Neuronal stem cell (in vitro differentiated cells): ENCODE measurements at places on chromosomes 16 and 17.

- DNase-seq = no peak
These were observed 285.1 kb upstream of the CDH11 start for GRCh38 chr16:65406933-65407332.

GRCh38 chr17:64357191-64357981 lies 33.3 kb downstream of the PECAM1 start:
- DNase-seq = no peak

DNA sequence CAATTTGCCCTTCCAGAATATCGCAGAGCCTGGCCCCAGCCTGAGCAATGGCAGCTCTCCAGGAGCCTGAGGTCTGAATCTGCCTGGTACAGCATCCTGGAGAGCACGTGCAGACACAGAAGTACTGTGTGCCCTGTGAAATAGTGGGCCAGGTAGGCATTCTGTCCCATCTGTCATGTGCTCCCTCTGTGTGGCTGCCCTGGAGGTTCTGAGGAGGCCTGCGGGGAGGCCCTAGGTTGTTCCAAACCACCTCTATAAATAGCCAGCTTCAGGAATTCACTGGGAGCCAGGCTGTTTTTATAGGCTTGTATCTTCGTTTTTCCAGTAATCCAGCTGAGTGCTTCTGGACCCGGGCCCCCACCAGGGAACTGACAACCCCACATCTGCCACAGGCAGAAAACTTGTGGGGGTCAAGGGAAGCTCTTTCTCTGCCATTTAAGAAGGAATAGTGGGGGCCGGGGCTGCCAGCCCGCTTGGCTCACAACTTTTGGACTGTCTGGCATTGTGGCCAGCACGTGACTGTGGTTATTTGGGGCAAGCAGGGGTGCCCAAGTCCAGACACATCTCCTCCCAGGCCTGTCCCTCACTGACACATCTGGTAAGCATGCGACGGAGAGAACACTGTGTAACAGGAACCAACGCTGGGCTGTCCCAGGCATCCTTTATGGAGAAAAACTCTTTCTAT lies 356.3 kb upstream of the TNRC6C start:
- DNase-seq = no peak

GRCh38 chr17:7328840-7329373 lies at the start of gene NEURL4:
Gene NEURL4, minus strand, starts transcription at chr17:7329335. Its CDS starts 23 bp downstream, at chr17:7329312.
- no peak for DNase-seq

- DNase-seq = no peak
These were observed 4.2 kb downstream of the DPH1 start for GRCh38 chr17:2034157-2034556.

DNA sequence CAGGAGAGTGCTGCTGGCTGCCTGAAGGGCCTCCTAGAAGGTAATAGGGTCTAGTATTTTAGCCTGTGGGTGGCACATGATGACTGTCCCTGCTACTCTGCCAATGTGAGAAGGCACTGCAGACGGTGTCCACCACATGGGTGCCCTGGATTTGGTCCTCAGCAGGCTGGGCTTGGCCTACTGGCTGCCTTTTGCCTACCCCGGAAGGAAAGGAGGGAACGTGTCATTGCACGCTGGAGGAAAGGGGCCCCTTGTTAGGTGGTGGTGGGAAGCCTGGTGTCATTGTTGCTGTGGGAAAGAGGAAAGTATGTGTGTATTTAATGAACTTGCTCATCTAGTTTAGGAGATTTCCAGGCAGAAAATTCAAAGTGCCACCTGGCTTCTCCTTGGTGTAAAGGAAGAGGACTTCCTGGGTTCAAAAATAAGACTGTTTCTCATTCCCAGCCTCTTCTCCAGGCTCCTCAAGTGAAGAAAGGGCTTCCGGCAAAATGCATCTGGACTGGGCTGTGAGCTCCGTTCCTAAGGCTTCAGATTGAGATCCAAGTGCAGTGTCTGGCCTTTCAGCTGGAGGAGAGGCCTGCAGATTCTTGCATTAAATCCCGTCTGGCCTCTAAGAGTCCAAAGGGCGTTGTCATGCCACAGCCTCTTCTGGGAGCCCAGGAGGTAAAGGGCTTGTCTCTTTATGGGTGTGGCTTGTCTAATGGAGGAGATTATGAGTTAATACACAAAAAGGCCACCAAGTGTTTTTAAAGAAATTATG lies 55.1 kb downstream of the RPTOR start:
- DNase-seq = no peak

DNA sequence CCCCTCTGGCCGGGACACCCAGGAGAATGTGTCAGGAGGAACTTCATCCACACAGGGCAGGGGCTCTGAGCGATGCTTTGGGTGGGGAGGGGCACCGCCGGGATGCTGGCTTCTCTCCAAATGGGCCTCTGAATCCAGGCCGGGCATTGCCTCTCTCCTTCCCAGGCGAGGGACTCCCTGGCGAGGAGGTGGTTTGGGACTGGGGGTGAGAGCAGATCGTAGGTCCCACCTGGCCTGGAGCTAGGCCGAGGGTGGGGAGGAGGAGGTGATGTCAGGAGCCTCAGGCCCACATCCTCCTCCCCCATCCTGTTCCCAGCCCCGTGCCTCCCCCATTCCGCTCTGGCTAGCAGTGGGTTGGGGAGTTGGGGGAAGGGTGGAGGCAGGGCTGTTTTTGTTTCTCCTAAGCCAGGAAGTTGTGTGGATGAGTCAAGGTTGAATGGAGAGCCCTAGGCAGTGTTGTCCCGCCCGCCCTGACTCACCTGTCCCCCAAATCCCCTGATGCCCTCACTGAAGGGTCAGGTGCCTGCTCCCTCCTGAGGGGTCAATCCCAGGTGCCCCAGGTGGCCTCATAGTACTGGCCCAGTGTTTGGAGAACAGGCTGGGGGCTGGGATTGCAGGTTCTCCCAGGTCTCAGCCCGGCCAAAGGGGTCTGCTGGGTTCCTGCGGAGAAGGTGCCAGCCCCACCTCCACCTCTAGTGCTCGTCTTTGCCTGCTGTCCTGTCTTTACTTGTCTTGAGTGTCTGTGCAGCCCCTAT lies 2.8 kb downstream of the GRB7 start:
- DNase-seq = no peak

- no peak for DNase-seq
These were observed 12.8 kb downstream of the CYTH1 start for GRCh38 chr17:78769196-78769773.

GRCh38 chr17:607361-608147 lies 107.1 kb downstream of the VPS53 start:
- DNase-seq = no peak

DNA sequence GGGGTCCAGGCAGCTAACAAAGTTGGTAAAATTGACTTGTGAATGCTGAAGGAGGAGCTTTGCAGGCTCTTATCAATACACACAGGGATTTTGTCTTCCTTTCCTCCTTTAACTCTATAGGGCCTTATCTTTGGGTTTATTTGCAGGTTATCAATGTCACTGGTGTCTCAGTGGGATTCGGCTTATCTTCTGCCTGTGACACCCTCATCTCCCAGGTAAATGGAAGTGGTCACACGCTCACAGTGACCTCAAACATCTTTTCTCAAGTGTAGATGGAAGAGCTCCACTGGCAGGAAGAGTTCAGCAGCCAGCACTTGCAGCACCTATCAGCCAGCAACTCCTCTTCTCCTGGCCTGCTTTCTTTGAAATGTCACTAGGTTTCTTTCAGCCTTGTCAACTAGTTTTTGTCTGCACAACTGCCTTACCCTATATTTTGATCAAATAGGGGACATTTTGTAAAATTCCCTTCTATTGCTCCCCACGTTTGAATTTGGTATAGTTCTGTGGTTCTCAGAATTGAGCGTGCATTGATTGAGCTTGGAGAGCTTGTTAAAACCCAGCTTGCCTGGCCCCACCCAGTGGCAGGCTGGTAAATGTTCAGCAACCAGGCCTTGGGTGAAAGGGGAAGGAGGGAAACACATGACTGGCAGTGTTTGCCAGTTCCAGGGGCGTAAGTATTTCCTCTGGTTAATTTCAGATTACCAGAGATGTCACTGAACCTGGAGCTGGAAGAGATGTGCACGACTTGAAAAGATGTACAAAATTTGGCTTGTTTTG lies 12.8 kb downstream of the SLC47A1 start:
- no peak for DNase-seq

- DNase-seq = no peak
These were observed 21.1 kb downstream of the TANC2 start for GRCh38 chr17:62987136-62987535.

DNA sequence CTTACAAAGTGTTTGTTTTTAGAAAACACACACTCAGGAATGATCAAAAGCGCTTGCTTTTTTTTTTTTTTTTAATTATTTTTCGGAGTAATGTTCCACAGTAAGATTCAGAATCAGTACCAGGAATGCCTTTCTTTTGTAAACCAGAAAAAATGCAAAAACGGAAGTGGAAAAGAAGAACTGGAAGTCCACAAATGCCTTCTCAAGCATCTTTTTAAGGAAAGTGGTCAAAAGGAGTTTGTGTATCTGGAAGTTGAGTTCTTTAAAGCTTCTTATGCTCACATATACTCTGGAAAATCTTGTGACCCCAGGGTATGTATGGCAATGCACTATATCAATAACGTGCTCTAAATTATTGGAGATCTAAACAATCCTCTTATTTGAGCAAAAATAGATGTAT lies 126.0 kb downstream of the ABCA8 start:
- no peak for DNase-seq

- no peak for DNase-seq
These were observed 48.8 kb downstream of the AIPL1 start for GRCh38 chr17:6386041-6386630.

DNA sequence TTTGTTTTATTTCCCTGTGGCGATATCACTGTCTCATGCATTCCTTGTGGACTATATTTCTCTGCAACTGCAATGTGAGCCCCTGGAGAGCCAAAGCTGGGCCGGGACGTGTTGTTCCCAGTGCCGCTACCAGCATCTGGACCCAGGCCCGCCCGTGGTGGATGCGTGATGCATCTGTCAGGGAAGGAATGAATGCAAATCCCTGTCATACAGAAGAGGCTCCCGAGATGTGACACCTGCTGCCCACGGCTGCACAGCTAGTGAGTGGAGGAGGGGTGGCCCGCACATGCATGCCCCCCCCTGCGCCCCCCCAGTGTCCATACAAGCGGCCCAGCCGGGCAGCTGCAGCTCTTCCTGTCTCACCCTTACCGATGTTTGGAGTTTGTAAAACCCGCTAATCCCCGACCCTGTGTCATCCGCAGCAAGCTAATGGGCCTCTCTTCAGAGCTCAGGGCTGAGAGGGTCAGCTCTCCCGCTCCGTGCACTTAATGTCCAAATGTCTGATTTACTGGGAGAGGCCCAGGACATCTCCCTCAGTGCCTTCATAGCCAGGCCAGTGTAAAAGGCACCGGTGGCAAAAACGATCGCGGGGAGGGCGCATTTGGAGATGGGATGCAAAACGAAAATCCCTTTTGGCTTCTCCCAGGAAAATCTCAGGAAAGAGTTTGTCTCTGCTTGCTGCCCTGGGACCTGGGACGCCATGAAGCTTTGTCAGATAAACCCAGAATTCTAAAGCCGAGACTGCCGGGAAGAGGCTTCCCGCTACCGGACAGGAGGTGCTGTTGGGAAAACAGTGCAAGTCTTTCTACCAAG lies 91.8 kb downstream of the FOXL1 start:
- no peak for DNase-seq

DNA sequence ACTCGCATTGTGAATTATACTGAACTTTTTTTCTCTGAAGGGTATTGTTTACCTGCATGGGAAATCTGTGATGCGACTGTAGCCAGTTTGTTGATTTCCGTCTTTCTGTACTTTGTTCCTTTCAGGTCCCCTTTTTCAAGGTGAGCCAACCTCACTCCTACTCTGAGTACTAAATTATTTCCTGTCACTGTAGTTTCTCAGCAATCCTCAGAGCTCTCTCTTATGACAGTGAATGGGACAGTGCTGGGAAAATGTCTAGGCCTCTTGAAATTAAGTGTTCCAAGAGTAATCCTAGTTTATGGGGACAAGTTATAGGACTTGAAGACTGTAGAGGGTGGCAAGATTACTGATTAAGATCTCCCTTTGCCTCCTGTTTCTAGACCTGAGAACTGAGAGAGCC lies 167.6 kb downstream of the CNTNAP4 start:
- DNase-seq = no peak

GRCh38 chr17:69669441-69670178 lies 255.1 kb downstream of the MAP2K6 start:
- DNase-seq = no peak

- DNase-seq = no peak
These were observed 5.0 kb downstream of the NKD1 start for GRCh38 chr16:50553182-50553710.

- no peak for DNase-seq
These were observed 1.3 kb downstream of the HNF1B start for GRCh38 chr17:37743612-37743874.

GRCh38 chr17:80984749-80985148 lies 6.9 kb upstream of the CHMP6 start:
- peak; percentile 51 for DNase-seq

GRCh38 chr16:27449434-27450195 lies 47.6 kb downstream of the IL21R start:
- no peak for DNase-seq

DNA sequence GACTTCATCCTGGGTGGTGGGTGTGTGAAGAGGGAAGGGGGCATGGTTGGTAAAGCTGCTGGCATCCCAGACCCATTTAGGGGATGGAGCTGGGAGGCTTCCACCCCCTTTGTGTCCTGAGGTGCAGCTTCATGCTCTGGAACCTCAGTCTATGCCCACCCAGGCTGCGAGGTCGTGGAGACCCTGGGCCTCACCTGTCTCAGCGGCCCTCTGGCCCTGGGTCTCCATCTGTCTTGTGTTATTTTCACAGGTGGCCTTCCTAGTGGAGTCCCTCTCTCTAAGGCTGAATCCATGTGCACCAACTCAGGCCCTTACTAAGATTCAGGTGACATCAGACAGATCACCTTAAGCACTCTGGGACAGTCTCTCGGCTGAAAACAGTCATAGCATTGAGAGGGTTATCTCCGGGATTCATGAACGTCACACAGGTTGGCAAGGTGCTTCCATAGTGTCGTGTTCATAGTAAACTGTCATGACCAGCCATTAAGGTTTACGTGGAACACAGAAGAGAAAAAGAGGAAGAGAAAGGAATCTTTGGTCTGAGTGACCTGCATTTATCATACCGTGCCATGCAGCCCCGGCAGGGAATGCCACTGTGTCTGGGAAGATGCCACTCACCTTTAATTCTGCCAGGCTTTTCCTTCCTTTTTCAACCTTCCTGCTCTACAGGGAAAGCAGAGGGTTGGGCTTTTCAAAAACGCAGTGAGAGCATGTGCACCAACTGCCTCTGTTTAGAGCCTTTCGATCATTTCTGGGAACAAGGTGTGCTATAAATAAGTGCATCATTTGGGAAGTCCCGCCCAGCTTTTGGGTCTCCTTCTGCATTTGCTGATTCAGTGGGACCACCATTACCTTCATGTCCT lies 4.5 kb upstream of the FOXL1 start:
- DNase-seq = no peak

DNA sequence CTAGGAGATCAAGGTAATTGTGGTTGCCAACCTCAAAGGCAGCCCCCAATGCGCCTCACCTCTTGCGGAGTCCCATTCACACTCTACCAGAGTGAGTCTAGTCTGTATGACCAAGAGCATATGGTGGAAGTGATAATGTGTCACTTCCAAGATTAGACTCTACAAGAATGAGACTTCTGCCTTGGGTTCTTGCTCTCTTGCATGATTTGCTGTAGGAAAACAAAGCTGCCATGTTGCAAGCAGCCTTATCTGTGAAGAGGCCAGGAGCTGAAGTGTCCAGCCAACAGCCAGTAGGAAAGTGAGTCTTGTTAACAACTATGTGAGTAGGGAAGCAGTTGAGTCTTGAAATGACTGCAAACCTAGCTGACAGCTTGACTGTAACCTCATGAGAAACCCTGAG lies 3.4 kb downstream of the TERF2 start:
- DNase-seq = no peak
